NCI-H526 treated with DMSO at 0.1 percent for 48 hours (cell line): ENCODE measurements at places on chromosomes 1 and 21.

- DNase-seq = no peak
These were observed 51.2 kb downstream of the TENT5C start for GRCh38 chr1:117657031-117657430.

- DNase-seq = no peak
These were observed 338.1 kb downstream of the RPS6KC1 start for GRCh38 chr1:213389061-213389581.

GRCh38 chr21:41706678-41707077 lies 60.2 kb downstream of the RIPK4 start:
- no peak for DNase-seq

GRCh38 chr21:44455524-44456213 lies 359 bp downstream of the LRRC3 start:
- peak; percentile 34 for DNase-seq

DNA sequence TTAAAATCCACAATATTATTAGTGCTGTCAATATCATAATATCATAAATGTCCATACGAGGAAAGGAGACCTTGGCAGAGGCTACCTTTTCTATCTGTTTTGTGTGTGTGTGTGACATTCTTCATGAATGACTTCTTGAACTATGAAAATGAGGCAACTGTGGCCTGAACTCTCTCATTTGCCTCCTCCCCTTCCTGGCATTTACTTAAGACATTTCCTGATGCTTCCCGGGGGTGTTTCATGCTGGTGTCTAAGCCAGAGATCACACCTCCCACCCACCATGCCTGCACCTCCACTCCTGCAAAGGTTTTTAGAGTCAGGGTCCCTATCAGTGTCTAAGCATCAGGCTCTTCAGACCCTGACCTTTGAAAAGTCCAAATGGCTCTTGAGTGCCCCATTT lies 420.9 kb downstream of the KIF26B start:
- no peak for DNase-seq

DNA sequence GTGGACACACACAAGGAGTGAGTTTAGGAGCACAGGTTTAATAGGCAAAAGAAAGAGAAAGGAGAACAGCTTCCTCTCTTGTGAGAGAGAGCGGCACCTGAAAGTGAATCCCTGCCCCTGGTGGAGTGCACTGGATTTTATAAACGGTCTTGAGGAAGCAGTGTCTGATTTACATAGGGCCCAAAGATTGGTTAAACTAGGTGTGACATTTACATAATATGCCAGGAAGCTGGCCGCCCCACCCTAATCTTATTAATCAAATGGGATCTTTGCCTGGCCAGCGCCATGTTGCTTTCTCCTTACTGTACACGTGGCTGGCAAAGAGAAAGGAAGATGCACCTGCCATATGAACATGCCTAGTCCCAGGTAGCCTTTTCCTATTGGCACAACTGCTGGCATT lies 38.7 kb downstream of the CFH start:
- DNase-seq = no peak

DNA sequence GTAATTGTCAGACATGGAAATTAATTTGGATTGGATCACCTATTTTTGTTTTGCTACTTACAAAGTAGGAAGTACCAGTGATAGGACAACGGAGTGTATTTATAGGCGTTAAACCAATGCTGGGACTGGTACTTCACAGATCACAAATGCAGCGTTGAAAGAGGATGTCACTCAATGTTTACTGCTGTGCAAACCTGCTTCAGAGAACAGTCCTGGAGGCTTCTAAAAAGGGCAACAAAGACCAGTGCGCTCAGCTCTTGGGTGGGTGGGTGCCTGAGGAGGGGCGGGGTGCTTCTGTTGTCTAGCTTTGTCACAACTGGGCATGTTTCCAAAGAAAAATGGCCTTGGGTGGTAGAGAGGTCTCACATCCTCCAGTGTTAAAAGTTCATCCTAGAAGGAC lies 2.1 kb downstream of the C1orf21 start:
- peak; percentile 59 for DNase-seq

- DNase-seq = no peak
These were observed 47.3 kb downstream of the EIF2B3 start for GRCh38 chr1:44939061-44939460.

- DNase-seq = no peak
These were observed 182.9 kb downstream of the CDC7 start for GRCh38 chr1:91683598-91683951.

DNA sequence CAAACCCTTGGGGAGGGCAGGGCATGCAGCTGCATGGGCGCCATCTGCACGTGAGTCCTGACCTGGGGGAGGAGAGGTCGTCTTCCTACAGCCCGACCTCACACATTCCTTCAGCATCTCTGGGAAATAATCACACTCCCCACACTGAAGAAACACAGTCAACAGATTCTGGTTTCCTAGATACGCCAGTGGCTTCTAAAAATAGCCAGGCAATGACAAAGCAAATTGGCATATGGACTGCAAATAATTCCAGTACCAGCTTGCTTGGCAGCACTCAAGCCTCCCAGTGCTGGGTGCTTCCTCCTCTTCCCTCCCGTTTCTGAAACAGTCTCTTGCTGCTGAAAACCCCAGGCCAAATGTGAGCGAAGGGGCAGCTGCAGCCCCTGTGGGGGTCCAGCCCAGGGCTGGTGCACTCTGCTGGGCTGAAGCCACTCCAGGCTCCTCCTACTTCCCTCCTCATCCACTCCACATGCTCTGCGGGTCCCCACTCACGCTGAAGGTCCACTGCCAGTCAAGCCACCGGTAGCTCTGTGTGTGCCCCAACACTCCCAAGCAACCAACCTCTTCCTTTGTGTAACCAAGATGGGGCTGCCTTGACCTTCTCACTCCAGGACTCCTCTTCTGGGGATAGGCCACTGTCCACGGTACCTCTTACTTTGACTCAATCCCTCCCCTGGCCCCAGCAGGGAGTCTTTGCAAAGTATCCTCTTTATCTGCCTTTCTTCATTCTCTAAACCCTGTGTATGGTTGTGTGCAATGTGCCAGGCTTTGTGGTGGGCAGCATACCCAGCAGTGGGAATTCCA lies 69.0 kb downstream of the KCND3 start:
- no peak for DNase-seq

- DNase-seq = no peak
These were observed 64.9 kb downstream of the PCNT start for GRCh38 chr21:46388896-46389295.

GRCh38 chr1:97841338-97841737 lies 79.5 kb downstream of the DPYD start:
- DNase-seq = no peak

- no peak for DNase-seq
These were observed 191.8 kb upstream of the RAB4A start for GRCh38 chr1:229079016-229079595.

GRCh38 chr1:222750651-222751050 lies 13.6 kb downstream of the FAM177B start:
- DNase-seq = no peak

- no peak for DNase-seq
These were observed 55.8 kb upstream of the MTF2 start for GRCh38 chr1:93023281-93023680.

- no peak for DNase-seq
These were observed 43.3 kb upstream of the KCNQ4 start for GRCh38 chr1:40740039-40740996.

DNA sequence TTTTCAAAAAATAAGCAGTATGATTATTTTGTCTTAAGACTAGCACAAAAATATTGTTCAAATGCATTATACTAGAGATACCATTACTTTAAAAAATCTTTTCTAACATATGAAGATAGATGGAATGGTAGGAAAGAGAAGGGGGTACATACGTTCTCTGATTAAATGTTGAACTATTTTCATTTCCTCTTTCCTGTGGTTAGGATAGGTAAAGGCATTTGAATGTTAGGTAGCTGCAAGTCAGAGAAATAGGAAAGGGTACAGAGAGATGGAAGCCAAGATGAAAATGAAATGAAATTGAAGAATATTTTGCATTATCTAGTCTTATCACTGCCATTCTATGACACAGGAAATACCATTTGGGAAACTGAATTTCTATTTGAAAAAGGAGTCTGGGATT lies 28.3 kb downstream of the TLCD4 start:
- no peak for DNase-seq

DNA sequence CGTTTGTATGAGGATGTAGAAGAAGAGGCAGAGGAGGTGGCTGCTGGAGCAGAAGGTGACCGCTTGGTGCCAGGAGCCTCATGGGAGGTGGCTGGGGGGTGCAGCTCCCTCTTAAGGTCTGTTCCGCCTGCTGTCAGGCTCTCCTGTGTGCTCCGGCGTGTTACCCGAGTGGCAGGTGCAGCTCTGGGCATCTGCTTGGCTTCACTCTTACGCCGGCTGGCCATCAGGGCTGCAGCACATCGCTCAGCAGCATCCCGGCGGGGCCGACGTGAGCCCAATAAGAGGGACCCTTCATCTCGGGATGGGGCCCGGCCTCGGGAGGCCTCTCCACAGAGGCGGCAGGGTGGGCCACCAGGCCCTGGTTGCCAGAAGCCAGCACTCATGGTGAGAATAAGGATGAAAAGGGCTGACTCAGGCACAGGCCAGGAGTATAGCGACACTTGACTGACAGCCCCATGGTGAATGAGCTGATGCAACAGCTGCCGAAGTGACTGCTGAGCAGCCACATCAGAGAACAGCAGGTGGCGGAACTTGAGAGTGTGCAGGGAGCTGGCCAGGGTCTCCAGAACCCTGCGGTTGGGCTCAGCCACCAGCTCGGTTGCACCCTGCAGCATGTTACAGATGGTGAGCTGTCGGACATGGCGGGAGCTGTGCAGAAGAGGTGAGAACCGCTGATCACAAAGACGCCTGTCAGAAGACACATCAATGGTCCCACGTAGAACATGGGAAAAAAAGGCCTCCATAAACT lies 17.5 kb downstream of the LRRC41 start:
- no peak for DNase-seq

- DNase-seq = no peak
These were observed 71.4 kb upstream of the APOBEC4 start for GRCh38 chr1:183724350-183725042.

GRCh38 chr1:89698020-89698560 lies 65.2 kb downstream of the LRRC8C start:
- no peak for DNase-seq

DNA sequence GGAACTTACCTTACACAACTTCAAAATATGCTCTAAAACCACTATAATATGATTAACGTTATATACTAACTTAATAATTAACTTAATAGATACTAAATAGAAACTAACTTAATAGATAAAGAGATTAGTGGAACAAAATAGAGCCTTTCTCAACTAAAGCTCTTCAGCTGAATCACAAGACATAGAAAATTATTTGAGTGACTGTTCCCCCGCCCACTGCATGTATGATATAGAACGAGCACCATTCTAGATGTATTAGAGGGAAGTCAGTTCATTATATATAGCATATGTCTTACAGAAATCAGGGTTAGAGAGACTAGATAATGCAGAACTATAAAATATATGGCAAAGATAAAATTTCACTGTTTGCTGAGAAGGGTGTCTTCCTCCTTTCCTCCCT lies 16.3 kb downstream of the LYPLAL1 start:
- no peak for DNase-seq

GRCh38 chr1:25760871-25761270 lies 39.1 kb upstream of the SELENON start:
- DNase-seq = no peak

DNA sequence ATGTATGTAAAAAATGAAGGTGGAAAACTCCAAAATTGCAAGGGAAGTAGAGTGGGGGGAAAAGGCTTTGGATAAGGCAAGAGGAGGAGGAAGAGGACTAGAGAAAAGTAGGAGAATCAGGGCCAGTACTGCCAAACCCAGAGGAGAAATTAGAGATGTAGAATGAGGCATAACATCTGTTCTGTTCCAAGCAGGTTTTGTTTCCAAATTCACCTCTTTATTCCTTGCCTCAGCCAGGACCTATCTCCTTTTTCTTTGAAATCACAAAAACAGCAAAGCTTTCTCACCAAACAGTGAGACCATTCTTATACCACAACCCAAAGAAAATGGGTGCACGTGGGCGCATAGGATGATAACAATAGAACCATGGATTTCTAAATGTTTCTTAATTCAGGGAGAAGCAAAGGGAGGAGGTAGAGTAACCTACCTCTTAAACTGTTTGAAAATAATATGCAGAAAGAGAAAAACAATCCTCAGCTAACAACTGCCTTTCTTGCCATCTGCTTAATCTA lies 383.3 kb upstream of the PKN2 start:
- no peak for DNase-seq

DNA sequence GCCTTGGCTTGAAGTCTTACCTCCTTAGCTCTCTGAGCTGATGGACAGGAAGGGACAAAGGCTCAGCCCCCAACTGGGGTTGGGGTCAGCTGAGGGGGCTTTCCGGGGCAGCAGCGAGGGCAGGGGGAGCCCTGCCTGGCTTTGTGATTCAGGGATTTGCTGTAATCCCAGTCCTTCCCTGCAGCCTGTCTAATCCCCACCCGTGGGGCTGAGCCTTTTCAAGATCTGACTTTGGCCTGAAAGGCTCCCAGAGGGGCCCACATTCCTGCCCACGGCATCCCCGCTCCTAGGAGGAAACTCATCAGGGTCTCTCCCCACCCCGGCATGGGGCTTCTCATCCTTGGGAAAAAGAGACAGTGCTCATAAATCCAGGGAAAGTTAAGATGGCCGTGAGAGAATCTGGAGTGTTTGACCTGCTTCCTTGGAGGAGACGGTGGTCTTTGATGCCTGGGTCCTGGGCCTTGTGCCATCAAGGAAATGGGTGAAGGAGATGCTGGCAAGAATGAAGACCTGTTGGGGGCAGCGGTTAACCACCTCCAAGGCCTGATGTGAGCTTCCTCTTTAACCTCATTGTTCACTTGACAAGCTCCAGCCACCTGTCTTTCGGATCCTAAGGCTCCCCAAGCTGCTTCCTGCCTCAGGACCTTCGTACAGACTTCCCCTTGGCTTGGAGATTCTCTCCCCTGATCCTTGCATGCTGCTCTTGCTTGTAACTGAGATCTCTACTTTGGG lies 83.1 kb upstream of the WNT4 start:
- no peak for DNase-seq

DNA sequence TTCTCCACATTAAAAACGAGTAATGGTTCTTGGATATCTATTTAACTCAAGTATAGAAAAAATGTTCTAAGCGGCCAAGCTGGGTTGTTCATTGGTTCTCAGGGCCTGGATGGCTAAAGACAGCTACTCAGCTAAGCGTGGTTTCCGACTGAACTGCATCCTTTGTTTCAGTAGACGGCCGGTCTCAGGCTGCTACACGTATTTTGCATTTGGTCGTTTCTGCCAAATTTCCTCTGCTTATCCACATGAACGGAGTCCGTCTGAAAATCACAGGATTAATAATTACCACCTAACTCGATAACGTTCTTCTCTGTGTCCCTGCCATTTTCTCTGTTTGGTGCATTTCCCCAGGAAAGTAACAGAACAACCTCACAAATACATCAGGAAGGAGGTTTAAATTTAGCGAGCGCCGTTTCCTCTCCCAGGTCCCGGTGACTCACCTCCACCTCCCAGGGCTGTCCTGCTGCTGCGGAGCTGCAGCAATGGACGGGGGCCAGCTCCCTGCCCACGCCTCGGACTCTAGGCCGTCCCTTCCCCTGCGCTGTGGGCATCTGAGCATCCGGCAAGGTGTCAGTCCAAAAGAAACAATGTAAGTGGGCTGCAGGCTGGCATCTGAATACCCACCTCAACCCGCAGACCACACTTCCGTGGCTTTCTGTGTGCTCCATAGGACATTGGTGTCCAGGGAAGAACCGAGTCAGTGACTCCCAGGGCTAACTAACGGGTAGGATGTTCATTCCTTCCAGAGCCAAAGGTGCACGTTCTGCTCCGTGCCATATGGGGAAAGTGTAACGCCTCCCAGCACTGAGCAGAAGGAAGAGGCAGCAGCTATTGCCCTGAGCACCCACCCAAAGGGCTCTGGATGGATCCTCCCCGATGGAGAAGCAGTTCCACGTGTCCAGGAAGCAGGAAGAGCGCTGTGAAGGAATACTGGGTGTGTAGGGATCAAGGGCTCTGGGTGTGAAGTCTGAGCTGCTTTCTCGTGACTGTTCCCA lies 4.1 kb upstream of the GABRD start:
- DNase-seq = no peak
